ENCODE measurements at places on chromosomes 5 and 9.

DNA sequence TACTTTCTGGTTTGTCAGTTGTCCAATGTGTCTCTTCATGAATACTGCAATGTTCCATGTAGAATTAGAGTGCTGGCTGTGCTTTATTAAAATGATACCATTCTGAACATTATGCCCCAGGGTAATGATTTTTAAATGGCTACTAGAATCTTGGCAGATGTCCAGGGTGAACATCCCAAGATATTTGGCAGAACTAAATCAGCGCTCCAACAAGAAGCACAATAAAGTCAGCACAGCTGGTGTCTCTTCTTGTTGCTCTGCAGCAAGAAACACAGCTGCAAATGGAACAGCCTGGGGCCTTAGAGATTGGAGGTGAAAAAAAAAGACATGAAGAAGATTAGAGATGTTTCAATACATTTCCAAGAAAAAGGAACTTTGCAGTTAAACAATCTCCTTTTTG, 248.3 kb downstream of the CDH18 start:
- no peak for DNase-seq

DNA sequence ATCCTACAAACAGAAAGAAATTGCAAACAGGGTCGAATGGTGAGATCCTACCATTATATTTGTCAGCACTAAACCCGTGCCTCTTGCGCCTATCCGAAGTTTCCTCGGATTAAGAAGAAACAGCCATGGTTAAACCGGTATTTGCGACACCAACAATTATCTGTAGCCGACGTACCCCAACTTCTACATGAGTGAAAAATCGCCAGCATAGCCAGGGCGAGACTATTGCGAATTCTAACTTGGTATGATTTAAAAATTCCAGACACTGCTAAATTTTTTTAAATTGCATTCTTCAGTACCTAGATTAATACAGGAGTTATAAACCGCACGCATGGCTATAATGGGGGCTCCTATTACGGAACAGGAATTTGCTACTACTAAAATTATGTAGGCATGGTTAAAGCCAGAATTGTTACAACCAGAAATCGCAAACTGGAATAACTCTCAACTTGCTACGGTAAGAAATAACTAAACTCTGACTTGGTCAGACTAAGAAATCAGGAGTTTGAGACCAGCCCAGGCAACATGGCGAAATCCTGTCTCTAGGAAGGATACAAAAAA, 25.3 kb upstream of the ANXA2R start:
- DNase-seq: peak; percentile 54

- DNase-seq: no peak
These were observed 1.4 kb upstream of the N4BP3 start for GRCh38 chr5:178111925-178112324.

GRCh38 chr9:114606597-114607207, 4.4 kb upstream of the TMEM268 start:
- DNase-seq: no peak

- no peak for DNase-seq
These were observed 82.5 kb downstream of the ESM1 start for GRCh38 chr5:54902791-54903473.

DNA sequence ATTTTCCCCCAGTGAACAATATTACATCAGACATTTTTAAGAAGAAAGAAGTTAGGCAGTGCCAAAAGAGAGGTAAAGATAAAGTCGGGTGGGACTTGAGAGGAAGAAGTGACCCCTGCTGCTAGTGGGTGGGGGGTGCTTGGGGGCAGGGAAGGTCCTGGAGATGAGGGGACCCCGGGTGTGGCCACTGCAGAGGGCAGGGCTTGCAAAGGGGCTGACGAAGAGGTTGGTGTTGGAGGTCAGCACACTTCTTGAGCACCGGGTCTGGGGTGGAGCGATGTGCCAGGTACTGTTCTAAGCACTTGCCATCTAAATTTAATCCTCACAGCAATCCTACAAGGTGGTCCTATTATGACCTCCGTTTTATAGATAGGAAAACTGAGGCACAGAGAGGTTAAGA, 62.0 kb downstream of the AMBP start:
- no peak for DNase-seq

DNA sequence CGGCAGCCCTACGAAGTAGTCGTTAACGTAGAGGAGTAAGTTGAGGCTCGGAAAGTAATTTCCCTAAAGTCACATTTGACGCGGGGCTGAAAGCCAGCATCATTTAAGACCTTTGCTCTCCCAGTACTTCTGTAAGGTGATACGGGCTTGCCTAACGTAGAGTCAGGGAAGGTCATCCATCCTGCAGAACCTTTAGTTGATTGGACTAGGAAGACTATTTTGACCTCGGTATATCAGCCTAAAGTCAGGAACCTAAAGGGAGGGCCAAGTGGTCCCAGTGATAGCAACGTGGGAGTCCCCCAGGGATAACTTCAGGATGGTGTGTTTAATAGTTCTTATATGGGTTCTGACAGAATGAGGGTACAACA, 657 bp downstream of the NUP214 start:
- no peak for DNase-seq

DNA sequence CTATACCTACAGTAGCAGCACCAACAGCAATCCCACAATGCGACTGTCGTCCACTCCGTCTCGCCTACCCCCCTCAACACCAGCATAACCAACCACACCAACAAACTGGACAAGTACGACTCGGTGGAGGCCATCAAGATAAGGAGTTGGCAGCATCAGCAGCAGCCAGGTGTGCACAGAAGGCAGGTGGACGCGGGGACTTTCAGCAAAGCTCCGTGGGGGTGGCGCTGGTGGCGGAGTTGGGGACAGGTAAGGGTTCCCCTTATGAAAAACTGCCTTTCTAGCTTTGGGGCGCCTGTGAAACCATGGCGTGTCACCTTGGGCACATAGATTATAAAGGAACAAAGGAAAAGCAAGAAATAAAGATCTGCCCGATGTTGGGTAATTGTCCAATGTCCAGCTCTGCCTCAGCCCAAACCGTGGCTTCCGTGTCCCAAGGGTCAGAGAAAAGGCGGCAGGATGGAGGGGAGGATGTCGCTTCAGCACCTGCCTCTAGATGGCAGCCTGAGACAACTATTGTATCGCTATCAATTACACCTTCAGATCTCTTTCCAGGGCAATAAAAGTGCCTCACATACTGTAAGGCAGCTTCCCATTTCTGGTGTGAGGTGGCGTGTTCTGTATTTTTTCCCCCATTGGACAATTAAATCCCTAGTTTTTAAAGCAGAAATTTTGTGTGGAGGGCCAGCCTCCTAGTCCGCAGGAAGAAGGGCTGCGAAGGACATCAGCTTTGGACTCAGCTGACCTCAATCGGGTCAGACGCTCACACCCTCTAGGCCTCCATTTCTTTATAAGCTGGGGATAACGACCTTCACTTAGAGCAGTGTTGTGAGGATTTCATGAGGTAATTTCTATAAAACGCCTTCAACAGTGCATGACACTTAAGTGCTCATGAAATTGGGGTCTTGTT, 58.8 kb downstream of the MTRR start:
- DNase-seq: peak; percentile 48

- DNase-seq: no peak
These were observed 267.5 kb downstream of the ZSWIM6 start for GRCh38 chr5:61599370-61600122.

- DNase-seq: no peak
These were observed 33.7 kb downstream of the UBE2R2 start for GRCh38 chr9:33850677-33851076.
